ENCODE measurements at places on chromosomes 5 and 9.
A peak's percentile ranks its signal among the peaks of the same experiment; 100 is the strongest.

- DNase-seq, result no peak
Observed at GRCh38 chr9:115743709-115744605, 409.6 kb upstream of the PAPPA start.

DNA sequence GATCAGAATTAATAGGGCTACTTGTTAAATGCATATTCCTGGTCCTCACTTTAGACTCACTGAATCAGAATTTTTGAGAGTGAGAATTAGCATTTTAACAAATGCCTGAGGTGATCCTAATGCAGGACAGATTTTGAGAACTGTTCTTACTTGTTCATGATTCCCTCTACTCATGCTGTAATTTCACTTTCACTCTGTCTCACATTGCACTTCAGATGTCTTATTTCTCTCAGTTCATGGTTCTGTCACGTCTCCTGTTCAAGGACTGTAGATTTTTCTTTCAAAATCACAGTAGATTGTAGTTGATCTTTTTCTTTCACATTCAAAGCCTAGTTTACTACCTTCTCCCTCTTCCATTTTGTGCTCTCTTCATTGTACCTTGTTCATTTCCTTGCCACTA is 54.3 kb downstream of the ADGRV1 start:
- DNase-seq, result no peak

GRCh38 chr5:108765647-108766046 is 17.9 kb downstream of the FER start:
- no peak for DNase-seq

- no peak for DNase-seq
Observed at GRCh38 chr5:109784687-109785086, 95.0 kb downstream of the MAN2A1 start.

DNA sequence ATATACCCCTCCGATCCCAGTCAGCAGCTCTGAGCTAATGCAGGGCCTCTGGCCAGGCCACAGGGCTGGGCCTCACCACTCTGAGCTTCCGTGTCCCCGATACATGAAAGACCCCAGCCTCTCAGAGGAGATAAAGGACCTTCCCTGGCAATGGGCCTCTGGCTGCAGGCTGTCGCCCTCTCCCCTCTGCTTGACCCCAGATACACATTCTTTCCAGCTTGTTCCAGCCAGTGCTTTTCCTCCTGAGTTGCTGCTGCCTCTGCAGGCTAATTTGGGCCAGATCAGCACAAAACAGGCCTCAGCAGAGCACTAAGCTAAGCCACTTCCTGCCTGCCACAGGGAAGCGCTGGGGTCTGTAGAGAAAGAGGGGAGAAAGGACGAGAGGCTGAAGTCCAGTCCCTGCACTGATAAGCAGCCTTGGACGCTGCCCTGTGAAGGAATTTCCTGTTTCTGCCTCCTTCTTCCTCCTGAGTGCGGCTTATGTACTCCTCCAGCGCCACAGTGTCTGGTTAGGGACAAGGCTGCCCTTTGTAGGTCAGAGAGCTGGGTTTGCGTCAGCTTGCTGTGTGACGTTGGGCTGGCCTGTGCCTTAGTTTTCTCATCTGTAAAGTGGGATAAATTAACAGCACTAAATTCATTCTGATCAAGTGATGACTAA is 73.0 kb upstream of the IL17B start:
- DNase-seq, result no peak

GRCh38 chr5:52864371-52864770 is 76.7 kb downstream of the ITGA1 start:
- DNase-seq, result no peak

DNA sequence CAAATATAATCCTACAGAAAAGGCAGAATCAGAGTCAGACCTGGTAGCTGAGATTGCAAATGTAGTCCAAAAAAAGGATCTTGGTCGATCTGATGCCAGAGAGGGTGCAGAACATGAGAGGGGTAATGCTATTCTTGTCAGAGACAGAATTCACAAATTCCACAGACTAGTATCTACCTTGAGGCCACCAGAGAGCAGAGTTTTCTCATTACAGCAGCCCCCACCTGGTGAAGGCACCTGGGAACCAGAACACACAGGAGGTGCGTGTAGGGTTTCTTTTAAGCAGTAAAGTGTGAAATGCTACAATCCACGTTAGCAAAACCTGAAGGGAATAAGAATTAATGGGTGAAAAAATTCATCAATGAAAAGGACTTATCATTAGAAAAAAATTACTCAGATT is 145.8 kb downstream of the GIN1 start:
- DNase-seq, result no peak

GRCh38 chr5:34806532-34806931 is 32.4 kb upstream of the TTC23L start:
- no peak for DNase-seq

GRCh38 chr9:134658378-134658955 is 16.9 kb downstream of the COL5A1 start:
- peak; percentile 30 for DNase-seq

DNA sequence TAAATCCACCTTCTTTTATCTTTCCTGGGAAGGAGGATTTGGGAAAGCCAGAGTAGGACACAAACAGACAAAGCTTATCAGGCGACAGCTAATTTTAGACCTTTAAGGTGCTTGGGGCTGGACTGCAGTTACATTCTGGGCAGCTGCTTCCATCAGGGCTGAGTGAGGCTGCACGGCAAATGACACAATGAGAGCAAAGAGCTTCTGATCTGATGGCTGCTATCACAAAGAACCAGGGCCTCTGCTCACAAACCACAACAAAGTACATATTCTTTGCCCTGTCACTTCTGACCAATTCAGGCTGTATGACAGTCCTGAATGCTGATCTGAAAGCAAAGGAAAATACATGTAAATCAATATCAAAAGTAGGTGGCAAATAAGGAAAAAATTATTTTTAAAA is 93.1 kb downstream of the MRPS27 start:
- DNase-seq, result no peak

GRCh38 chr5:178525906-178526732 is 64.1 kb downstream of the COL23A1 start:
- no peak for DNase-seq

GRCh38 chr9:7988644-7989280 is 189.2 kb upstream of the DMAC1 start:
- DNase-seq, result no peak

- no peak for DNase-seq
Observed at GRCh38 chr9:82549174-82549821, 513.6 kb downstream of the RASEF start.

DNA sequence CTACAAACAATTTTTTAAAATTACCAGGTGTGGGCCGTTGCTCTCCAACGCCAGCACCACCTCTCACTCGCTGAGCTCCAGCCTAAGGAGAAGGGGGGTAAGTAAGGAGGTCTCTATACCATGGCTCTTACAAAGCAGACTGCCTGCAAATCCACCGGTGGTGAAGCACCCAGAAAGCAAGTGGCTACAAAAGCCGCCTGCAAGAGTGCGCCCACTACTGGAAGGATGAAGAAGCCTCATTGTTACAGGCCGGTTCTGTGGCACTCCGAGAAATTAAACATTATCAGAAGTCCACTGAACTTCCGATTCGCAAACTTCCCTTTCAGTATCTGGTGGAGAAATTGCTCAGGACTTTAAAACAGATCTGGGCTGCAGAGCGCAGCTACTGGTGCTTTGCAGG is 46.0 kb downstream of the CDO1 start:
- DNase-seq, result no peak

DNA sequence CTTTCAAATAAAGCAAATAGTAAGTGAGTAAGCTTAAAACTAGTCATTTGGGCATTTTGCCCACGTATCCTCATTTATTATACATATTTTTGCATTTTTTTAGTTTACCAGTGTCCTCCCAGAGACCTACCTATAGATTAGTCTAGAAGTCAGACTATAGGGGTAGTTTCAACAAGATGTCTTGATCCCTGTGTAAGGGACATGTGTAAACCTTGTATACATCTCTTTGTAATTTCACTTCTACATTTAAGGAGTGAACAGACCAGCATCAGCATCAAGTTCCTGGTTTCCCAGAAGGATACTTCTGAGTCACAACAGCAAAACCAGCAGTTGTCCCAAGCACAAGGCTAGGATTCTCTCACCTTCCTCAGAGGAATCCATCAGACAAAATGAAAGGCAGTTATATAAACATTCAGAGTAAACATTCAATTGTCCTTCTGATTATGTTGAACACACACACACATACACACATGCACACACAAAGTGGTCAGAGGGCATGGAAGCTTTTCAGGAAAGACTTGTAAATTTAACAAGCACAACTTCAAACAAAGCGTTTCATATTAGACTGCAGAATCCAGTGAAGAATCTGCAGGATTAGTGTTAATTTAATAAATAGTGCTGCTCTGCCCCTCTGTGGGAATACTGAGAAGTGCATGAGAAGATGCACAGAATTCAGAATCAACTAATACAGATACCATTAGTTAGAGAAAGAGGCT is 55.4 kb downstream of the HINT1 start:
- peak; percentile 9 for DNase-seq

GRCh38 chr5:33513462-33514185 is 72.9 kb downstream of the TARS1 start:
- DNase-seq, result no peak

DNA sequence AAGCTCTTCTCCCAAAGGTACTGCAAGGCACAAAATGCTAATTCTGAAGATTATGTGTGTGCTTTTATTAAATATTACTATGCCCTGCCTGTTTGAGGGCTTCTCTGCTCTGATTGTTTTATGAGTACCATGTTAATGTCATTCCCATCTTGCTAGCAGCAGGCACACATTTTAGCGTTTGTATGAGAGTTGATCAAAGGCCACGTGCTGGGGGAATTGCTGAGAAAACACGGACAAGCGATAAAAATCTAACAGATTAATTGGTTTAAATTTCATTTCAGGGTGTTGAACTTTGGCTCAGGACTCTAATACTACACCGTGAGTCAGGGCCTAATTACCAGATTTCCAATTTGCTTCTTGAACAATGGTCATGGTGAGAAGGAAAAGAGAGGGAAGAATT is 298.4 kb downstream of the EBF1 start:
- DNase-seq, result no peak

DNA sequence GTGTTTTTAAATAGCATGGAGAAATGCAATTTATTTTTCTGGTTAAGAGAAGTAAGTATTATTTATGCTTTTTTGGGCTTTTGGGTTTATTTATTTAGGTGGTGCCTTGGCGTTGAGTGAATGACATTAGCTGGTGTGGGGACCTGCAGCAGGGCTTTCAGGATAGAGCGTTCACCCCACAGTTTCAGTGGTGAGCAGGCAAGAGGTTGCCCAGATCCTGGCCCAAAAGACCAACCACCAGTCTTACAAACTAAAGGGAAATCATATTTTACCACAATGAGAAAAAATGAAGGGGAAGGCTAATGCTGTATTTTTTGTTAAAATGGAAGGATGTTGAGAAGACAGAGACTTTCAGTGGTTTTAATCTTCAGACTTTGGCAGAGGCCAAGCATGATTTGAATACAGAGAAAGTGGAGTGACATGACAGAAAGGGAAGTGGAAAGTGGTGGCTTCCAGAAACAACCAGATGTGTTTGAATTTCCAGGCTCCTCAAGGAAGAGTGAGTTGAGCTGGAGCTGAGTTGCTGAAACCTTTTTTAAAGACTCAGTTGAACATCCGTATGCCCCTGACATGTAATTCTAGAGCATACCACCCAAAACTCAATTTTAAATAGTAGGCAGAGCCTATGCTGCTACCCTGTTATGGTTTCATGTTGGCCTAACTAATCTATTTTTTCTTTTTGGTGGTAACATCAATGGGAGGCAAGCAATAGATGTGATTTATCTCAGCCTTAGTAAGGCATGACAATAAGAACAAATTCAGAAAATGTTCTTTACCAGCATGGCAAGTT is 94.8 kb downstream of the AOPEP start:
- DNase-seq, result no peak

DNA sequence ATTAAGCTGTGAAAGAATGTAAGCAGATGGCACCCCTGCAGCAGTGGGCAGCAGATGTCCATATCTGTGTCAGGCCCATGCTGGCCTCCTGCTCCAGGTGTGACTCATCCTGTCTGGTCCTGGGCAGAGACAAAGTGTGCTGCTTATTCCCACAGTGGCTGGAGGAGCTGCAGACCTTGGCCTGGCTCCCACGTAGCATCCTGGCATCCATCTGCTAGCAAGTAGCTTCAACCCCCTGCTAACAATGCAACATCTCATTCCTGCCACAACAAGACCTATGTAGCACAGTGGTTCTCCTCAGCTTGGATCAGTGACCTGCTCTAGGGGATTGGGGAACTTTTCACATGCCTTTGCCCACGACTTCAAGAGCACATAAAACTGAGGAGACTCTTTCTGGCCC is 126.4 kb upstream of the SLC12A2 start:
- peak; percentile 48 for DNase-seq

- DNase-seq, result no peak
Observed at GRCh38 chr9:111812337-111812736, 17.6 kb upstream of the SHOC1 start.
